ENCODE measurements at places on chromosomes 7 and 10.

GRCh38 chr7:121002757-121003200 is 14.3 kb downstream of the CPED1 start:
- no peak for DNase-seq

- no peak for DNase-seq
These were observed 35.2 kb downstream of the COL26A1 start for GRCh38 chr7:101397770-101398324.

DNA sequence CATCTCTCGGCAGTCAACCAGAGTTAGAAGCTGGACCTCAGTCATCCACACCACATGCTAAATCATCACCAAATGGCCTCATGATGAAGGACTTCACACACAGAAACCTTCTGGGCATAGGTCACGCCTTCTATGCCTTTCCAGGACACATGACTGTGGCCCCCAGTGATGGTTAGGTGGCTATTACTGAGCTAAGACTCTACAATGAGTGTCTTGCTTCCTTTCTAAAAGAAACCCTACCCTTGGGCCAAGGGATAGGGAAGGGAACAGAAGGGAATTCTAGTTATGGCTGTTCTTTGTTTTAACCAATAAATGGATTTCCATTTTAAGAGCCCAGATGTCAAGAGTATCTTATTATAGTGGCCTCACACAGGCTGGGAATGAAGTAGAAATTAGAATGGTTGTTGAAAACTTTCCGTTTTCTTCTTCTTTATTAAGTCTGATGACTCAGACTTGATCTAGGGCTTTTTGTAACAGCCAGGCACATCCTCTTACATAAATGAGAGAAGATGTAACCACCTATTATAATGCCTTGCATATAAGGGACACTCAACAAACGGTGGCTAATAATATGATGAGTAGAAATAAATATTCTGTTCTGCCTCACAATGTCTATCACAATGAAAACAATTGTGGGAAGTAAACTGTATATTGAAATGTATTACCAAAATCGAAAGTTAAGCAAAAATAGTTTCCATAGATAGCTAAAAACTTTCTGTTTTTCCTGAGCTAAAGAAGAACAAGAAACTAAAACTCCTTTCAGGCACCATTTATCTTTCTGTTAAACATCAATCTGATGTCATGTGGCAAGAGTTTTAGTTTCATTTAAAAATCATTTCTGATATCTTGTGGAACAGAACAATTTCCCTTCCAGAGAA is 62.5 kb upstream of the TOMM7 start:
- DNase-seq, result no peak

DNA sequence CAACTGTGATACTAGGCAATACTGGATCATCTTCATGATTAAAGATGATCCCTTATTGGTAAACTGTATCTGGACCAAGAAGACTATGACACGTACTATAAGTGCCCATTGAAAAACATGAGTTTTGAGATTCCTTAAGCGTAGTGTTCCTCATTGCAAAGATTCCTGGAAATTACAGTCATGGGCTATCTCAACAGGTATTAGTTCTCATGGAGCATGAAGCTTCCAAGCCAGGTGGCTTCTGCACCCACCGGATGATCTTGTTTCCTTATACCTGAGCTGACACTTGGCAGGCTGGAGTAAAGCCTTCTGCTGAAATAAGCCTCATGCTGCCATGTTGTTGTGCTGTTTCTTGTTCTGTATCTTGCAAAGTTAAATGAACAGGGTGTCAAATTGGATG is 8.6 kb upstream of the PRR15 start:
- DNase-seq, result no peak

DNA sequence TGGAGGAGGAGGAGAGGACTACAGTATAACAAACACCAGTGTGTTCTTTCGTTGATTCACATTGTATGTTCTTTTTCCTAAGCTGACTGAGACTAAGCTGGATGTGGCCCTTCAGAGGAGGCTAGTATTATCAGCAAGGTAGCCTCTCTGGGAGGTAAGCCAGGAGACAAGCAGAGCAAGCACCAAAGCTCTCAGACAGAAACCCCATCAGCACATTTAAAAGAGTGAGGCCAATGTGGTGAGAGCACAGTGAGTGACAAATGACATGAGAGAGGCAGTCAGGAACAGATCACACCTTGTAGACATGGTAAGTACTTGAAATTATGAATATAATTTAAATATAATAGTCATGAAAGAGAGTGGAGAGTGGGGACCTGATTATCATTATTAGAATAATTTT is 107.6 kb downstream of the KMT2C start:
- no peak for DNase-seq

DNA sequence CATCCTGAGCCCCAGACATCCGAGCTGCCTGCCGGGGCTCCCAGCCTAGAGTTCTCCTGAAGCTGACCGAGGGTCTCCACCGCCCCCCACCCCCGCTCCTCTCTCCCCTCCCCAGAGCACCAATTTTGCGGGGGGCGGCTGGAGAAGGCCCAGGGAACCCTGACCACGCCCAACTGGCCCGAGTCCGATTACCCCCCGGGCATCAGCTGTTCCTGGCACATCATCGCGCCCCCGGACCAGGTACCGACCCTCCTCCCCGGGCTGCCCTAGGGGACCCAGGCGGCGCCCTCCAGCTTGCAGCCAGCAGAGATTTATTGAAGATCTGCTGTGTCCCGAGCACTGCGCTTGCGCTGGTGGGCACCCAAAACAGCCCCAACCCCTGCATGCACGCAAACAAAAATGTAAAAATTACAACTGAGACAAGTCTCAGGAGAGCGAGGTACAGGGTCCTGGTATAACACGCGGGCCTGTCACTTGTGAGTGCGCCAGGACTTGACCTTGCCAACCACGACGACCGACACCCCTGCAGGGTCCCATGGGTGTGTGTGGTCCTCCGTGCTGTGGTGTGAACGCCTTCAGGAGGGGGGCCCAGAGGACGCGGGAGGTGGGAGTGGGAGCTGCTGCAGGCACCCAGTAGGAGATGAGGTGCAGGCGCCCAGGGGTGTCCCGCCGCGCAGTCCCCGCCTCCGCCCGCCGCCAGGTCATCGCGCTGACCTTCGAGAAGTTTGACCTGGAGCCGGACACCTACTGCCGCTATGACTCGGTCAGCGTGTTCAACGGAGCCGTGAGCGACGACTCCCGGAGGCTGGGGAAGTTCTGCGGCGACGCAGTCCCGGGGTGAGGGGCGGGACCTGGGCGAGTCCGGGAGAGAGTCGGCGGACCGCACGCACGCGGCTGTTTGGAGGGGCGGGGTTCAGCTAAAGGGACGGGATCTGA is 3.1 kb downstream of the PCOLCE start:
- DNase-seq, result peak; percentile 72

- no peak for DNase-seq
These were observed 1.5 kb upstream of the MEST start for GRCh38 chr7:130490311-130490791.

DNA sequence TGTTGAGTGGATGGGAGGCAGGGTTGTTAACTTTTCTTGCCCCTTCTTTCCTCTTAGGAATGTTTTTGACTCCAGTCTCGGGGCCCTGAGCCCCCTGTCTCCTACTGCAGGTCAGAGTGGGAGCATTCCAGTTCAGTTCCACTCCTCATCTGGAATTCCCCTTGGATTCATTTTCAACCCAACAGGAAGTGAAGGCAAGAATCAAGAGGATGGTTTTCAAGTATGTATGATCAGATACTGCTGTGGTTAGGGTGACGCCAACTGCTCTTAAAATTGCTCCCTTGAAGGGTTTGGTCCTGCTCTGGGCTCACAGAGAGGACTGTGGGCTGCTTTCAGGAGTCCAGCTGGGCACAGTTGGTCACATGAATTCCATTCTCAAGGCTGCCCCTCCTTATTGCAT is 22.0 kb downstream of the VWA2 start:
- DNase-seq, result no peak

DNA sequence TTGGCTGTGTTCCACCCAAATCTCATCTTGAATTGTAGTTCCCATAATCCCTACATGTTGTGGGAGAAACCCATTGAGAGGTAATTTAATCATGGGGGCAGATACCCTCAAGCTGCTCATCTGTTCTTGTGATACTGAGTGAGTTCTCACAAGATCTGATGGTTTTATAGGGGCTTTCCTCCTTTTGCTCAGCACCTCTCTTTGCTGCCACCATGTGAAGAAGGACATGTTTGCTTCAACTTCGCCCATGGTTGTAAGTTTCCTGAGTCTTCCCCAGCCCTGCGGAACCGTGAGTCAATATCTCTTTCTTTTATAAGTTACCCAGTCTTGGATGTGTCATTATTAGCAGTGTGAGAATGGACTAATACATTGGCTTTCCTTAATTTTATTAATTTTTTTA is 527.8 kb downstream of the MDFIC start:
- DNase-seq, result no peak

- no peak for DNase-seq
These were observed 83.8 kb downstream of the PDGFA start for GRCh38 chr7:435630-436366.

DNA sequence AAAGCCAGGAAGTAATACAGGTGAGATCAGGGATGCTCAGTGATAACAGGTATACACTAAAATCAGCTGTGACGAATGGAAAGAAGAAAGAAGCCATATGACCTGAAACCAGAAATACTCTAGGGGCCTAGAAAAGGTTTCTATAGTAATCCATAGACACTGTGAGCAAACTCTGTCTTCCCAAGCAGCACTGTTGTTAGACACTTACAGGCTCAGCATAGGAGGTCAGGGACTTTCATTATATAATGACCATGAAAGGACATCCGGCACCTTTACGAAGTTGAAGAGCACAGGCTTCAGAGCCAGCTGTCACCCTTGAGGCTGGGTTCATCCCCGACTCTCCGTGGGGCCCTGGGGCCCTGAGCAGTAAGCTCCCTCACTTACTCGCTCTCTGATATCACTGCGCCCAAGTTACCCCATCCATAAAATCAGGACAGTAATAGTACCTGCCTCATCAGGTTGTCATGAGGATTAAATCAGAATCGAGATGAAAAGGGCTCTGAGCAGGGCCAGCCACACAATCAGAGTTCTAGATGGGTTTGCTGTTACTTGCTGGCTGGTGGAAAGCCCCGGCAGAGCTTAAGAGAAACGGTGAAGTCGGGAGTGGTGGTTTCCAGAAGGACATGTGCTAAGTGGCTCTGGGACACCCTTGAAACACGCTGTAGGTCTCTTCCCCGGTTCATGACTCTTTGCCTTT is 79.5 kb downstream of the ITIH5 start:
- DNase-seq, result no peak

DNA sequence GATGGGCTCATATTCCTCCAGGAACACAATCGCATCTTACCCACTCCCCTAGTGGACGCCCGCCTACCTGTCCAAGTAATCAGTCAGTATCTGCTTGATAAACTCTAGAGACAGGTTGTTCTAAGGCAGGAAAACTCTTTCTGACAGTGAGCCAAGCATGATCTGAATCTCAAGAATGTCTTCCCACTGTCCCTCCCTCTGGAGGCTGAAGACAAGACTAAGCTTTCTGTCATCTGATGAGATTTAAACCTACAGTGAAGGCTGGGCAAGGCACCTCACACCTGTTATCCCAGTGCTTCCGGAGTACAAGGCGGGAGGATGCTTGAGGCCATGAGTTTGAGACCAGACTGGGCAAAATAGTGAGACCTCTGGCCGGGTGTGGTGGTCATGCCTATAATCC is 586.6 kb downstream of the GALNT17 start:
- no peak for DNase-seq

GRCh38 chr10:59582780-59583179 is 126.9 kb downstream of the SLC16A9 start:
- DNase-seq, result no peak

- no peak for DNase-seq
These were observed 30.8 kb downstream of the CHCHD3 start for GRCh38 chr7:133051066-133051465.

DNA sequence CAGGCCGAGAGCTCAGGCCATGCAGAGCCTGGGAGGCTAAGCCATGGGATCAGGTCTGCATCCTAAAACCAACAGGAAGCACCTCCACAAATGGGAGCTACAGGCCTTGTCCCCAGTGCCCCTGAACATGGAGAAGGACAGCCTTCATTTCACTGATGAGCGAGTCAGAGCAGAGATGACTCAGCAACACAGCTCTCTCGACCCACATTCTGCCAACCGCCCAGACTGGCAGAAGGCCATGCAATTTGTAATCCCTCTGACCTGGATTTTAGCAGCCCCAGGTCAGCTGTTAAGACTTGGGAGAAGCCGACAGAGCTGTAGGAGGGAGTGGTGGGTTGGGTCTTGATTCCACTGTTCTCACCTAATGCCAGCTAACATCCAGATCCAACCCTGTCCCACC is 25.5 kb downstream of the VOPP1 start:
- no peak for DNase-seq

GRCh38 chr7:107946451-107946850 is 55.5 kb downstream of the DLD start:
- no peak for DNase-seq

- DNase-seq, result no peak
These were observed 122.9 kb upstream of the KCTD7 start for GRCh38 chr7:66505531-66506451.

DNA sequence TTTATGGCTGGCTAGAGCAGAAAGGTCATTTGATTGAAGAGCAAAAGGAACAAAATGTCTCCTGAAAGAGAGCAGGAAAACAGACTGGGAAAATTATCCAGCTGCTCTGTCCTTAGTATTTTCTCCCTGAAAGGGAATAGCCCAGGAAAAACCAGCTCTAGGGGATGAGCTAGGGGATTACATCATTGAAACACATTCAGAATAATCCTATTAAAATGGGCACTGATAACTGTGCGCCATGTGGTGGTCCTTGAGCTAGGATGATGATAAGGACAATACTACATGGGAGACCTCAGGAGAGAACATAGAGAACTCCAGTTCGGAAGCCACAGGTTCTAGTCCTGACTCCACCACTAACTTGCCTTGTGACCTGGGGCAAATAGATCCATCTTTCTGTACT is 873.8 kb downstream of the TYW1 start:
- DNase-seq, result no peak

DNA sequence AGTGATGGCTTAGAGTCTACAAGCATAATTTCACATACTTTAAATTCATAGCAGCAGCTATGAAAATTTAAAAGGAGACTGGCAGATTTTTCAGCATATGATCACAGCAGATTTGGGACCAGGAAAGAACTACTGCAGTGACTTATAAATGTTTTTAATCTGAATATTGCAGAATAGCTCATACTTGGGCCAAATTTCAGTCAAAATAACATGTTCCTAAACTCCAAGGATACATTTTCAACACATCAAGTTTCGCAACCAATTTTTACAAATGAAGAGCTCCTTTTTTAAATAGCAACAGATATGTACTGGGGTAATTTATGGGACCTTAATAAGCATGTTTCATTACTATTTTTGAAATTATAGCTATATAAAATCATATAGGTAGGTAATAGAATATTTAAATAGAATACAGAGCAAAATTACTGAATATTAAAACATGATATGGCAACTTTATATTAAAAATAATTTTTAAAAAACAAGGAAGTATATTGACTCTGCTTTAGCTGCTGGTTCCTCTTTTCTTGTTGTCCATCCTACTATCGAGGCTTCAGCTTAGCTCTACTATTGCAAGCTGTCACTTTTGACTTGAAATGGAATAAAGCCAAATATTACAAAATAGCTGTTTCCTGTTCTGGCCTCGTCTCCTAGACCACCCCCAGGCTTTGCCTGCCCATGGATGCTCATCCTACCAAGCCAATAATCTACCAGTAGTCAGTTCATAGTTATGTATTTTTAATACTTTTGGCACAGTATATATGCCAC is 123.1 kb downstream of the NRBF2 start:
- no peak for DNase-seq

Data from activated CD8-positive, alpha-beta memory T cell treated with anti-CD3 and anti-CD28 coated beads, Interleukin-2, amount 50 U/mL, for 48 hours (primary cell).